Sciatic nerve (tissue), 2 donors: ENCODE measurements at places on chromosomes 16 and 17.

DNA sequence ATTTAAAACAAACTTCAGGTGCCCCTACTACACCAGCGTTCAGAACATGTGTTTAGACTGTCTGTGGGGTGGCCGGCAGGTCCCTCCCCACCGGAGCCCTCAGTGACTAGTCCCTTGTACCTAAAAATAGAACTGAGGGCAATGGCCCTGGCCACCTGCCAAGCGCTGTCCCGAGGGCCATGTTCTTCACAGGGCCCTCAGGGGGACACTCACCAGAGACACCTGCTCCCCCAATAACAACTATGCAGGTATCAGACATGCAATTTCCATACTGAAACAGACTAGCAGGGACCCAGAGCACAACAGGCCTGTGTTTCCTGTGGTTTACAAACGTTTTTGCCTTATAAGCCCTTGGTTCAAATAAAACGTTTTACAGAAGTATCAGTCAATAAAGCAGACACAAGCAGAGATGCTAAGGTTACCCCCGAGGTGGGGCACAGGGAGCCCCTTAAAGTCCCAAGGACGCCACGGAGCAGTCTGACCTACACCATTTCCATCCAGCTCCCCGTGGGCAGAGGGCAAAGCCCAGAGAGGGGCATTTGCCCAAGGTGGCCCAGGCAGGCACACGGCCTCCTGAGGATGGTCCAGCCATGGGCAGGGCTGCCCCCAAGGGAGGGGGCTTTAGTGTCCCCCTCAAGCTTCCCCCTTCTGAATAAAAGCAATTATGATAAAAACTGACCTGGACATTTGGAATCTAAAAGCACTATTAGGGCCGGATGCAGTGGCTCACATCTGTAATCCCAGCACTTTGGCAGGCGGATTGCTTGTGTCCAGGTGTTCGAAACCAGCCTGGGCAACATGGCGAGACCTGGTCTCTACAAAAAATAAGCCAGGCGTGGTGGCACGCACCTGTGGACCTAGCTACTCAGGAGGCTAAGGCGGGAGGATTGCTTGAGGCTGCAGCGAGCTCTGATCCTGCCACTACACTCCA is 896 bp upstream of the MYLK3 start:
- no peak for DNase-seq

- no peak for DNase-seq
Observed at GRCh38 chr16:4613636-4614570, 785 bp downstream of the UBALD1 start.

GRCh38 chr17:2872282-2872681 is 76.0 kb downstream of the RAP1GAP2 start:
- DNase-seq = no peak

DNA sequence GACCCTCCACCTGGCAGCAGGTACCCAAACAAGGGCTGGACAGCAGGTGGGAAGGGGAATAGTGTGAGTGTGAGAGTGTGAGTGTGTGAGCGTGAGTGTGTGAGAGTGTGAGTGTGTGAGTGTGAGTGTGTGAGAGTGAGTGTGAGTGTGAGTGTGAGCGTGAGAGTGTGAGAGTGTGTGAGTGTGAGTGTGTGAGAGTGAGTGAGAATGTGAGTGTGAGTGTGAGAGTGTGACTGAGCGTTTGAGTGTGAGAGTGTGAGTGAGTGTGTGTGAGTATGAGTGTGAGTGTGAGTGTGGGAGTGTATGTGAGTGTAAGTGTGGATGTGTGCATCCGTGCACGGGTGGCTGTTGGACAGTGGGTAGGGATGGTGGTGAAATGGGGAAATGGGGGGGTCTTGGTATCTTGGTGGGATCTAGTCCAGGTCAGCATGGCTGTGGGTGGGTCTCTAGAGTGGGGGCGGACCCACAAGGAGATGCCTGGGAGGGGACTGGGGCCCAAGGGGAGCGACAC is 408 bp downstream of the ADGRG1 start:
- no peak for DNase-seq

- no peak for DNase-seq
Observed at GRCh38 chr16:50574745-50575136, 26.5 kb downstream of the NKD1 start.

DNA sequence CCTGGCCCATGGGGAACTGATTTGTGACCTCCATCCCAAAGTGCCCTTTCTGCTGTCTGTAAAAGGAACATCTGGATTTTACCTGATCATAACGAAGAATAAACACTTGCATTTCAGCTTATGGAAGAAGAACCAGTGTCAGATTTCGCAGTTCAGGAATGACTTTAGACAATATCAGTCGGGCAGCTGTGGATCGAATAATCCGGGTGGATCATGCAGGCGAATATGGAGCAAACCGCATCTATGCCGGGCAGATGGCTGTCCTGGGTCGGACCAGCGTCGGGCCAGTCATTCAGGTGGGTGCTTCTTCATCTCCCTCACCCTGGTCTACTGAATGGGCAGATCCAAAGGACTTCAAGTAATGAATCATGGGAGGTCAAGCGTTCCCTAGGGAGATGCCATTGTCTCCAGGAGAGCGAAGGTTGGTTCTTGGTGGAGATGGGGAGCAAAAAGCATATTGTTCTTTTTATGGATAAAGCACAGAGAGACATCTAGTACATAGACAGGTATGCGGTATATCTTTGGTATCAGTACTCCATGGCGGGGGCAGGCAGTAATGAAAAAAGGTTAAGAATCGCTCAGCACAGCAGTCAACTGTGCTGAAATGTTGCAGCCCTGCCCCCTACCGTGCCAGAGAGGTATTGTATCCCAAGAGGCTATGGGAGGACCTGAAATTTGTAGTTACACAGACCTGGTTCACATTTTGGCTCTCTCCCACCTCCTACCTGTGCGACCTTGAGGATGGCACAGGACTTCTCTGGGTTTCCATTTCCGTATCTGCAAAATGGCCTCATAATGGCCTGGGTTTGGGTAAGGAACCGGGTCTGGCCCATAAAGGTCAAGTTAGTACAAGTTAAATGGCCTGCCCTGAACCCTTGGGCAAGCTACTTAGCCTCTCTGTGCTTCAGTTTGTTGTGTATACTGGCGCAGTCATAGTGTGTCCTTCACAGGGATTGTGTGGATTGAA is 4.7 kb downstream of the COQ7 start:
- DNase-seq = peak; percentile 64
